Brain (organoid and tissue), 16 donors: ENCODE measurements at places on chromosomes 7 and 10. TPM values are rescaled to one million over a fixed set of nuclear protein-coding genes. Genes with fewer than 3 reads are reported as not detected.

Gene RNF32
- 0.92 TPM for polyA plus RNA-seq

GRCh38 chr7:109284943-109285342 lies 715.3 kb downstream of the DNAJB9 start:
- DNase-seq: no peak

- peak; percentile 27 for DNase-seq
Observed at GRCh38 chr7:30986738-30987137, 23.0 kb downstream of the GHRHR start.

GRCh38 chr10:71436268-71437125 lies 39.8 kb downstream of the CDH23 start:
- DNase-seq: peak; percentile 87

DNA sequence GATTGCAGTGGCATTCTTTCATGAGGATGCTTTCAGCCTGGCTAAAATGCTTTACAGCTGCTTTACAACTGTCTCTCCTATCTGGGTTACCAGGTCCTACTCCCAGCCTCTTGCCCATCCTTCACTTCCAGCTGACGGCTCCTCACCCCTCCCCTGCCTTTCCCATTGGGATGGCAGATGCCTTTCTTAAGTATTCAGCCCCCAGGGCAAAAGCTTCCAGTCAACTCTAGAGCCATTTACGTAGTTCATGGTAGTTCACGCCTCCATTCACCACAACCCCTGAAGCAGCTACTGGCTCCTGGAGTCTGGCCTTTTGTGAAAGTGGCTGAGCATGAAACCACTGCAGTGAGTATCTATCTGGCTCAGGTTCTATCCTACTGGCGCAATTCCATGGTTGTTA lies 17.2 kb upstream of the BMPER start:
- DNase-seq: no peak

DNA sequence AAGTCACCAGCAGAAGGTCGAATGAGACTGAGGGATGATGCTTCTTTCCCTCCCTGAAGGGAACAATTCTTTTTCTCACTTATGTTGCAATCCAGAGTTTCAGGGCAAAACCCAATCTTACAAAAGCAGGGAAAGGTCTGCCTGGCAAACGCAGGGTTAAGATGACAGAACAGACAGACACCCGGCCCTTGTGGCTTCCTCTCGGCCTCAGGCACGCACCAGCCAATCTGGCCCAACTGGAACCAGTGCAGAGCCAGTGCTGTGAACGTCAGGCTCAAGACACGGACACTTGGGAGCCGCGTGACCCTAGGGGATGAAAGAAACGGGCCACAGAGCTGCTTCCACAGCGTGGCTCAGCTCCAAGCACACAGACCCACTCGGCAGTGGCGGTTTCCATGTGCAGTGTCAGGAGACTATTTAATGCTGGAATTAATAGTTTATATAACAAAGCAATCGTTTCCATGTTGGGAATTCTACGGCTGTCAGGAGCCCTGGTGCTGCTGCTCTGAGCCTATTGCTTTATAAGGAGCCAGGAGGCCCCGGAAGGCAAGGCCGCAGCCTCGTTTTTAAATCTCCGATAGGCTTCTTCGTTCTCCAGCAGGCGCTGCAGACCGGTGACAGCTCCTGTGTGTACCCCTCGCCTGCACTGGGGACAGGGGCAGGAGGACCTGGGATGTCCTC lies 198.4 kb downstream of the DIP2C start:
- DNase-seq: peak; percentile 50
